ENCODE measurements at places on chromosomes 5 and 9.

DNA sequence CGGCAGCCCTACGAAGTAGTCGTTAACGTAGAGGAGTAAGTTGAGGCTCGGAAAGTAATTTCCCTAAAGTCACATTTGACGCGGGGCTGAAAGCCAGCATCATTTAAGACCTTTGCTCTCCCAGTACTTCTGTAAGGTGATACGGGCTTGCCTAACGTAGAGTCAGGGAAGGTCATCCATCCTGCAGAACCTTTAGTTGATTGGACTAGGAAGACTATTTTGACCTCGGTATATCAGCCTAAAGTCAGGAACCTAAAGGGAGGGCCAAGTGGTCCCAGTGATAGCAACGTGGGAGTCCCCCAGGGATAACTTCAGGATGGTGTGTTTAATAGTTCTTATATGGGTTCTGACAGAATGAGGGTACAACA, 657 bp downstream of the NUP214 start:
- DNase-seq: no peak

DNA sequence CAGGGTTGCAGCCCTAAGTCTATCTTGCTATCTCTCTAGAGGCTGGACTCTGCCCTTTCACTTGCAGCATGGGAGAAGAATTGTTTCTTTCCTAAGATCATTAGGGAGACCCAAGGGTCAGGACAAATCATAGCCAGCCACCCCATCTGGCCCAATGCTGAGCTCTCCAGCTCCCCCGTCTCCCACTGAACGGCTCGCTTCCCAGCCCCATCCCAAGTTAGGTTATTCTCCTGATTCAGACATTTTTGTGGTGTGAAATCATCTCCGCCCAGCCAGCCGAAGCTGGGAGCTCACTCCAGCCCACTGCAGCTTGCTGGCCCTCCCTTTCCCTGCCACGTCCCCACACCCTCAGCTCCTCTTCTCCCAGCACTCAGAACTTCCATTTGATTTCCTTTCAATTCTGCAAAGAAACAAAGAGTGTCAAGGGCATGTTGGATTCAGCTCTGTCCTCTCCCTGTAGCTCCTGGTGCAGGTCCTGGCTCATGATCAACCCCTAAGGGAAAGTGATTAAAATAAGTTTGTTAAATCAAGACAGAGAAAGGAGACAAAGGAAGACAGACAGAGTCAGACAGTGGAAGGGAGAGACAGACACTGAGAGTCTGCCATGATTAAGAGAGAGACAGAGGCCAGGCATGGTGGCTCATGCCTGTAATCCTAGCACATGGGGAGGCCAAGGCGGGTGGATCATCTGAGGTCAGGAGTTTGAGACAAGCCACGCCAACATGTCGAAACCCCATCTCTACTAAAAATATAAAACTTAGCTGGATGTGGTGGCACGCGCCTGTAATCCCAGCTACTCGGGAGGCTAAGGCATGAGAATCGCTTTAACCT, 12.6 kb upstream of the SPARC start:
- DNase-seq: no peak

- peak; percentile 36 for DNase-seq
These were observed 77.0 kb downstream of the ZCCHC7 start for GRCh38 chr9:37197158-37198038.

DNA sequence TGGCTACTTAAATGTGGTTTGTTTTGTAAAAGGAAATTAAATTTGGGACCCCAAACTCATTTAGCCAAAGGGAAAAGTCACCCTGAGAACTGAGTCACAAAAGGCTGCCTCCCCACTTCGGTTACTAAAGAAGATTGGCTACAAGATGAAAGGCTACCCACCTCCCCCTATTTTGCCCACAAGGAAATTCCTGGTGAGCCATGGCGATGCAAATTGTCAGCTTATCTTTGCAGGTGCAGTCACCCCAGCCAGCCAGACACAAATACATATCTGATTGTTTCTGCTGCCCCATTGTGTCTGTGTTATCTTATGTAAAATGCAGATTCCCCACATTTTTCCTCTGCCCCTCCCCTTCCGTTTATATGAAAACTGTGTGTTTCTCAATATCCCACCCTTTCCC, 8.9 kb downstream of the PAEP start:
- DNase-seq: no peak

GRCh38 chr5:126610160-126610559, 9.4 kb downstream of the PHAX start:
- no peak for DNase-seq

DNA sequence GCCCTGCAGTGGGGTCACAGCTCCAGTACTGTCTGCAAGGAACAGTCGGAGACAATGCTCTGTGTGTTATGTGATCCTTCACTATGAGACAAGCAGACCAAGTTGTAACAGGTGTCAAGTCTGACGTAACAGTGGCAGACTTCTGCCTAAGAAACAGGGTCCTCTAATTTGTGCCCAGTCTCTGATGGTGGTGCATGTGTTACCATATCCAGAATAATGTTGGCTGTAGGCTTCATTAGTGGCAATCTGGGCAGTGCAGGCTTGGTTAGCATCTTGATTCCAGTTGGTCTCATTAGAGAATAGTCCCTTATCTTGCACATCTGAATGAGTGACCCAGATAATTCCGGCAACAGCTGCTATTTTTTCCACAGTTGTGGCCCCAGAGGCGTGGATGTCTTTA, 33.8 kb downstream of the ZNF131 start:
- no peak for DNase-seq

DNA sequence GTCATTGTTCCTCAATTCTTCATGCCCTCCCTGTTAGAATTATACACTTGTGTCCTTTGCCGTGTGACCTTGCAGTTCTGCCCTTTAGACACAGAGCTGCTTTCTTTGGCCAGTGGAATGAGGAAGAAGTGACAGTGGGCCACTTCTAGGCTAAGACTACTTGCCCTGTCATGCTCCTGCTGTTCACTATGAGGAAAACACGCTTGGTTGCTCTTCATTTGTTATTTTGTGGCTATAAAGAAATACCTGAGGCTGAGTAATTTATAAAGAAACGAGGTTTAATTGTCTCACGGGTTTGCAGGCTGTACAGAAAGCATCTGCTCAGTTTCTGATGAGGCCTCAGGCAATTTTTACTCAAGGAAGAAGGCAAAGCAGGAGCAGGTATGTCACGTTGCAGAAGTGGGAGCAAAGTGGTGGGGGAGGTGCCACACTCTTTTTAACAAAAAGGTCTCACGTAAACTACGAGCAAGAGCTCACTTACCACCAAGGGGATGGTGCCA, 279.1 kb upstream of the DMAC1 start:
- no peak for DNase-seq

DNA sequence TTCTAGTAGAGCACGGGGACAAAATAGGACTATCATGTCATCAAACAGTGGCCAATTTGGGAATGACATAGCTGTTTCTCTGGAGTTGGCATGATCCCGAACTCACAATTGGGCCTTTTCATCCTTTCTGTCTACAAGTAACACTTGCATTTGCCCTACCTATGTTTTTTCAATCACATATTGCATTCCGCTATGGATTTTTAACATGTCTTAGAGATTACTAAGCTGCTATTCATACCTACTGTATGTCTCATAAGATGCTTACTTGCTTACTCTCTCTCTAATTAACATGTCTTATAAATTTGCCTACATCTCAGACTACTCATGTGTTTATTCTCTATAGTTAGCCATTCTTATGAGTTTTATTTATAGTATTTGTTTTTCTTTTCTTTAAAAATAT, 341.2 kb upstream of the CTNND2 start:
- no peak for DNase-seq
